ENCODE measurements at places on chromosomes 7 and 10.

DNA sequence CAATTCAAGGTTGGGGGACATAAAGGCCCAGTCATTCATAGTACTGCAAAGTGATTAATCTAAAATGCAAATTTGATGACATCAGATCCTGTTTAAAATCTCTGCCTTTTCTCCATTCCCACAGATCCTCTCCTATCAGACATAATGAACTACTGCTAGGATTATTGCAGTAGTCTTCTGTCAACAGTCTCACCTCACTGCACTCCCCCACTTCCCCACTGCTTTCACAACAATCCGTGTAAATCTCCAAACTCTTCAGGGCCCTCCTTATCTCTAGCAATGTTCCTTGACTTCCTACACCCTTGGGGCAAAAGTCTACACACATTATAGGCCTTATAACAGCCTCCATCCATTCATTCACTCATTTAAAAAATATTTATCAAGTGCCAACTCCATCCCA is 112.4 kb downstream of the KBTBD2 start:
- no peak for DNase-seq

GRCh38 chr10:44724415-44725174 is 186.5 kb upstream of the TMEM72 start:
- no peak for DNase-seq

DNA sequence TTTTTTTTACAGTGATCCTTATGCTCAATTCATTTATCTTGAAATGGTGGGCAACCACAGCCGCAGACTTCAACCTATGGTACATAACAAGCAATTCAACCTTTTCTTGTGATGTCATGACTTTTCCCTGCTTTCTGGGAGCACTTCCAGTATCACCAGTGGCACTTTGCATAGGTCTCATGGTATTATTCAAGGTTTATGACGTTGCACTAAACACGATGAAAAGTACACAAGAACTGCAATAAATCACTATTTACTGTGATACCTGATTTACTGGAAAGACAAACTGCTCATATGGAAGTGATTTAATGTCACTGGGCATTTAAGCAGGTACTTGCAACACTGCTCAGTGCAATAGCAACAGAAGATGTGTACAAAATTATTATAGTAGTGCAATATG is 251.7 kb upstream of the CXCL12 start:
- DNase-seq, result no peak

DNA sequence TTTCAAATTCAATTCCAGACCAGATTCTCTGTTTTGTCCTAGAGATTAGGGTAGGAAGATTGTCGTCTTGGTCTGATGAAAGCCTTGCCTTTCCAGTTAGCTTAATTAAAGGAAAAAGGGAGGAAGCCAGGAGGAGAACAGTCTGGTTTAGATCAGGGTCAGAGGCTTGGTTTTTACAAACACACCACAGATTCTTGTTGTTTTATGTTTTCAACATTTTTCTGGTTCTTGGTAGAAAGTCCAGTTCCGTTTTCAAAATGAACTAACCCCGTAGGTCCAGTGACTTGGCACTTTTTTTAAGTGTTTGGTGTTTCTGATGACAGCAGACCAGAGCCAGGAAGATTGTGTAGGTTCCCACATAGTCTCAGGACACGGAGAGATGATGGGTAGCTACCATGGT is 167.1 kb upstream of the INHBA start:
- no peak for DNase-seq

DNA sequence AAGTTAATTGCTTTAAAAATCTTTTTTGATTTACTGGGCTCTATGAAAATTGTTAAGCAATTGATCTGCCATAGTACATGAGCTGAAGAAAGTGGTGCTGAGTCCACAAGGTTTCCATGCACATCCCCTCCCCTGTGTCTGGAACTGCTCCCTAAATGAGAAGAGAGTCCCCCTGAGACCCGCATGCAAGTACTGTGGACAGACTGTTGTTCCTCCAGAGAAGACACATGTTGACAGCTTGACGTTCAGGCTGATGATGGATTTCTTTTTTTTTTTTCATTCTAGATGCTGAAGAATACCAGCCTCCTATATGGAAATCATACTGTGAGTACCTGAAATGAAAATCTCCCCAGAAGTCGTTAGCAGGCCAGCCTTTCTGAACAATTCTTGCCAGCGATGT is 159.8 kb downstream of the CHN2 start:
- DNase-seq, result no peak

DNA sequence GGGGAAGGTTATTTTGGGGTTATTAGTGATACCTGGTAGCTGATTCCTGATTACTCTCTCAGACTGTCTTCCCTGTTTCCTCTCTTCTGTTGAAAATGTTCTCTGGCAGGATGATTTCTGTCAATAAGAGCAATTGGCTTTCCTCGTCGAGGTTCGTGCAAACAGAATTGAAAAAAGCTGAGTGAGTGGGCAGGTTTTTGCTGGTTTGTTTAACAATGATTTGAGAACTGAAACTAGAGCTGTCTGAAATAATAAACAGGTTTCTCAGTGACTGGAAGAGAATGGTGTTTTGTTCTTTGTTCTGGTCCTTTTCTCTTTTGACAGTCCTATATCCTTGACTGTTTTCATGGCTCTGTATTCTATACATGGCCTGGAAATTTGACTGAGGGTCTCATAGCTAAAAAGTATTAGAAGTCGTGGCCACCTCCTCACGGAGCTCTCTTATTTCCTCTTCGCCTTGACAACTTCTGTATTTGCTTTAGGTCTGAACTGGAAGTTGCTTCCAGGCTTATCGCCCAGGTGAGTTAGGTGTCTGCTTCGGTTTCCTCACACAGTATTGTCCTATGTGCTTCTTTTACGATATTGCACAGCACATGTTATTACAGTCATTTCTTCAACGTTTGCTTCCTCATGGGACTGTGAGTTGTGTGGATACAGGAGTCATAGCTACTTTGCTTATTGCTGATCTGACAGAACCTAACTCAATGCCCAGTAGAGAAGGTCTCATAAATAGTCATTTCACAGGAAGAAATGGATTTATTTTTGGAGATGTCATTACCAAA is 403.6 kb downstream of the NRG3 start:
- no peak for DNase-seq

GRCh38 chr10:43109671-43110249 is 28.5 kb upstream of the CSGALNACT2 start:
- DNase-seq, result no peak

DNA sequence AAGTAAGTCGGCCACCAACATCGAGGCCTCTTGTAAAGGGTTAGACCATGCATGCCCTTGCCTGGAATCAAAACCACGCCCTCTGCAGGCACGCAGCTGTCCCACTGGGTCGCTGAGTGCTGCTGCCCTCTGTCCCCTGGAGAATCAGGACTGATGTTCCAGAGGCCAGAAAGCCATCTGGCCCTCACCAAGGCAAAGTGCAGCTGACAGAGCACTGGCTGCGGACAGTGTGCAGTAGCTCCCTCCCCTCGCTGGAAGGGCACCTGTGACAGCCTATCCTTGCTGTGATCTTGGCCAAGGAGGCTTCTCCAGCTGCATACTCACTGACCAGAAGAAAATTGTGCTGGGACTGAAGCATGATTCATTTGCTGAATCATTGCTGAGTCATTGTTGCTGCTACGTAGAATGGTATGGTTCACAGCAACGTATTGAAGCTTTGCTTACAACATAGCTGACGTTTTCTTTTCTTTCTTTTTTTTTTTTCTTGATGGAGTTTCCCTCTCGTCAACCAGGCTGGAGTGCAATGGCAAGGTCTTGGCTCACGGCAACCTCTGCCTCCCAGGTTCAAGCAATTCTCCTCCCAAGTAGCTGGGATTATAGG is 30.4 kb downstream of the DDC start:
- no peak for DNase-seq

DNA sequence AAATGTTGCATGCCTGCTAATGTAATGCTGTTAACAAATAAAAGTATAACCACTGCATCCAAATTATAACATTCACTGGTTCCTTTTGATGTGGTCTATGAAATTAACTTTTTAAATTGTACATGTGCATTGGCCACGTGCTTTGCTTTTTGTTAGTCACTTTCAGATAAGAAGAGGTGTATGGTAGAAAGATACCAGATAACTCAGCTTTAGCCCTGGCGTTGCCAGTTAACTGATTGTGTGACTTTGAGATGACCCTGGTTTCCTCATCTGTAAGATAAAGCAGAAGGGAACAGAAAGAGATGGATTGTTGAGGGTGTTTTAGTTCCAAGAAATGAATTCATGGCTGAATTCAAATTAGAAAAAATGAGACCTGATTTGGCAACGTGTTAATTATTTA is 1.9 kb upstream of the TRDMT1 start:
- no peak for DNase-seq

DNA sequence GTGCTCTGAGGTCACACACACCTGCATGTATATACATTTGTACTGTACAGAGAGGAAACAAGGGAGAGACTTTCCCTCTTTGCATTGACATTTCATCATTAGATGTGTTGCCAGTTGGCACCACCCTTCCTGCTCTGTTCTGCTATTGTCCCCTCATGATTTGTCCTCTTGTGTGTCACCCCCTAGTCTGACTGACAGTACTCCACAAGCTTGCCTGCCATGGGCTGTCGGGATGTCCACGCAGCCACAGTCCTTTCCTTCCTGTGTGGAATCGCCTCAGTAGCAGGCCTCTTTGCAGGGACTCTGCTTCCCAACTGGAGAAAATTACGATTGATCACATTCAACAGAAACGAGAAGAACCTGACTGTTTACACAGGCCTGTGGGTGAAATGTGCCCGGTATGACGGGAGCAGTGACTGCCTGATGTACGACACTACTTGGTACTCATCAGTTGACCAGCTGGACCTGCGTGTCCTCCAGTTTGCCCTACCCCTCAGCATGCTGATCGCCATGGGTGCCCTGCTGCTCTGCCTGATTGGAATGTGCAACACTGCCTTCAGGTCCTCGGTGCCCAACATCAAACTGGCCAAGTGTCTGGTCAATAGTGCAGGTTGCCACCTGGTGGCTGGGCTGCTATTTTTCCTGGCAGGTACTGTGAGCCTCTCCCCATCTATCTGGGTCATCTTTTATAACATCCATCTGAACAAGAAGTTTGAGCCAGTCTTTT is 9.4 kb downstream of the CLDN12 start:
- no peak for DNase-seq

DNA sequence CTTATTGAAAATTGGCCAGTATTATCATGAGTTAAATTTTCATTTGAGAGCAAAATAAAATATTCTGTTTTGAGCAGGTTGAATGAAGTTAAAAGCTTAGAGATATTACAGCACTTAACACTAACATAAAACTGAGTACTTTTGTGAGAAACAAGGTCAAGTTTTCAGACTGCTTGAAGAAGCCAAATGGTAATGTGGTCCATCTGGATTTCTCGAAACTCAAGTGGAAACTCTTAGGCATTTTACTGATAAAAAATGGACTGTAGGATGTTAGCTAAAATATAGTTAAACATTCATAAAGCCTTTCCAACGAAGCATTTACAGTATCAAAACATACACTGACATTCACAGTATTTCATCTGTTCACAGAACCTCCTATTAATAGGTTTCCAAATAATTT is 528.1 kb upstream of the SEMA3D start:
- no peak for DNase-seq

DNA sequence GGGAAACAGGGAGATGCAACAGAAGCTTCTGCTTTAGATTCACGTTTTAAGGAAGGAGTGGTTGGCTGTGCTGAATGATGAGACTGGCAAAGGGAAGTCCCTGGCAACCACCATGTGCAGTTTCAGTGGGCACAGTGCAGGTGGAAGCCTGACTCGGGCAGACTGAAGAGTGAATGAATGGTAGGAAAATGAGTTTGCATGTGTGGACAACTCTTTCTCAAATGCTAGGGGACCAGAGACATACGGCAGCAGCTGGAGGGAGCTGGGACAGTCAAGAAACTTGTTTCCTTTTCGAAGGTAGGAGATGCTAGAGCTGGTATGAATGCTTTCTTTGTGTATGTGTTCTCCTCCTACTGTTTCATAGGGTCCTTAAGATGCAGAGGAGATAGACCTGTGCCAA is 29.0 kb downstream of the PODXL start:
- no peak for DNase-seq

DNA sequence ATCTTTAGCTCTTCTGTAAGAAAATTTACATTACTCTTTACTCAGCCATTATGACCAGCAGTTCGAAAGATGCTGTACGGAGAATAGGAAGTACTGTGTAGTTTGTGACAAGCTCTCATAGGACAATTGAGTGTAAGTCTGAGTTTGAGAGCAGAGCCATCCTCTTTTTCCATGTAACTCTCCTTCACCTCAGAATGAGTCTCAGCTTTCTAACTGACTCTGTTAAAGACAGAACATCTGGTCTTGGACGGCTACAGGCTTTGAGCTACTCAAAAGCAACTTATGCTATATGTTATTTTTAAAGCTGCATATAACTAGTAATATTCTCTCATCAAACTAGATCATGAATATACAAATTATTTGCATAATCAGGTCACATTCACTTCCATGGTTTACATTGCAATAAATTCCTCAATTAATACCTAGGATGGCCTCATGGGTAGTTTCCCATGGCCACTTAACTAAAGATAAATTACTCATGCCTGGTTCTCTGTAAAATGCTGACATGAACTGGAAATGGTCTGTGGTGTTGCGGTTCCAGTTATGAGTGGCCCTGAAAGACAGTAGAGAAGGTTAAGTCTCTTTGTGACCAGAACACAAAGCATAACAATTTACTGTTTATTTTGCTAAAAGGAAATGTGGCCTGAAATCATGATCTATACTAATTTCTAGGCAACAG is 358.7 kb downstream of the PHF14 start:
- DNase-seq, result no peak

- DNase-seq, result no peak
Observed at GRCh38 chr10:132712743-132713142, 73.2 kb downstream of the NKX6-2 start.

Data from NCI-H2081 treated with DMSO at 0.1 percent for 48 hours (cell line).